ENCODE measurements at places on chromosomes 16 and 17.

DNA sequence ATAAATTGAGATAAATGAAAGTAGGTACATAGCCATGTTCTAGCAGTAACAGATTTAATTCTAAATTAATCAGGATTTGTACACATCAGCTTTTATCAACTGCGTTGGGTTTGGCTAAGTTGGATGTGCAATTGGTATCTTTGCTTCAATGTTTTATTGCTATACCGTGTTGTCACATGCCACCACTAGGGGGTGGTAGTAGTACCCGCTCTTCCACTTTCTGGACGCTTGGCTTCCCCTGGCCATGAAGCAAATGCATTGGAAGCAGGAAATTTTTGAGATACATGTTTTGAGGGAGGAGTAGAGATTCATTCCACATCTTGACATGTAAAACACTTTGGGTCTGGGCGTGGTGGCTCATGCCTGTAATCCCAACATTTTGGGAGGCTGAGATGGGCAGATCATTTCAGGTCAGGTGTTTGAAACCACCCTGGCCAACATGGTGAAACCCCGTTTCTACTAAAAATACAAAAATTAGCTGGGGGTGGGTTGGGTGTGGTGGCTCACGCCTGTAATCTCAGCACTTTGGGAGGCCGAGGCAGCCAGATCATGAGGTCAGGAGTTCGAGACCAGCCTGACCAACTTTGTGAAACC, 58.6 kb downstream of the EMP2 start:
- no peak for DNase-seq

DNA sequence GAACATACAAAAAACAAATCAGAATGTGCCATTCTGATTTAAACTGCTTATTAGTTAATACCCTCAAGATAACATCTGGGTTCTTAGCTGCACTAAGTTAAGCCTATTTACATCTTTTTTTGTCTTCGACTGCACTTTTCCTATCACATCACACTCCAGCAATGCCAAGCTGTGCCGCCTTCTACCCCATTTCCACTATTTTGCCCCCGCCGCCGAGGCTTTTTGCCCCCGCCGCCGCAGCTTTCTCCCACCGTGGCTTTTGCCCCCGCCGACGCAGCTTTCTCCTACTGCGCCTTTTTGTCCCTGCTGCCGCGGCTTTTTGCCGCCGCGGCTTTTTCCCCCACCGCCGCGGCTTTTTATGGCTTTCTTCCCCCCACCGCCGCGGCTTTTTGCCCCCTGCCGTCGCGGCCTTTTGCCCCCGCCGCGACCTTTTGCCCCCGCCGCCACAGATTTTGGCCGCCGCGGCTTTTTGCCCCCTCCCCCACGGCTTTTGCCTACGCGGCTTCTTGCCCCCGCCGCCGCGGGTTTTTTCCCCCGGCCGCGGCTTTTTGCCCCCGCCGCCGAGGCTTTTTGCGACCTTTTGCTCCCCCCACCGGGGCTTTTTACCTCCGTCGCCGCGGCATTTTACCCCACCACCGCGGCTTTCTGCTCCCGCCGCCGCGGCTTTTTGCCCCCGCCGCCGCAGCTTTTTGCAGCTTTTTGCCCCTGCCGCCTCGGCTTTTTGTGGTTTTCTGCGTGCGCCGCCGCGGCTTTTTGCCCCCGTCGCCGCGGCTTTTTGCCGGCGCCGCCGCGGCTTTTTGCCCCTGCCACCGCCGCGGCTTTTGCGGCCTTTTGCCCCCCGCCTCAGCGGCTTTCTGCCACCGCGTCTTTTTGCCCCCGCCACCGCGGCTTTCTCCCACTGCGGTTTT, 331.4 kb upstream of the WSB1 start:
- DNase-seq = no peak

DNA sequence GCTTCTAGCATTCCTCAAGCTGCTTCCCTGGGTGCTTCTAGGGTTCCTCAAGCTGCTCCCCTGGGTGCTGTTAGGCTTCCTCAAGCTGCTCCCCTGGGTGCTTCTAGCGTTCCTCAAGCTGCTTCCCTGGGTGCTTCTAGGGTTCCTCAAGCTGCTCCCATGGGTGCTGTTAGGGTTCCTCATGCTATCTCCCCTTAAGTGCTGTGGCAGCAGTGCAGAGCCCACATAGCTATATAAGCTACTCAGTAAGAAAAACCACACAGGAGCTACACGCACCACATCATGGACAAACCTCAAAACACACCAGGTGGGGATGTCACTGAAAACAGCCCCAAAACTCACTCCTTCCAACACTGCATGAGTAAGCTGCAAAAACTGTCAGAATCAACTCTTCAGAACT, 35.2 kb downstream of the ANKRD11 start:
- DNase-seq = no peak

DNA sequence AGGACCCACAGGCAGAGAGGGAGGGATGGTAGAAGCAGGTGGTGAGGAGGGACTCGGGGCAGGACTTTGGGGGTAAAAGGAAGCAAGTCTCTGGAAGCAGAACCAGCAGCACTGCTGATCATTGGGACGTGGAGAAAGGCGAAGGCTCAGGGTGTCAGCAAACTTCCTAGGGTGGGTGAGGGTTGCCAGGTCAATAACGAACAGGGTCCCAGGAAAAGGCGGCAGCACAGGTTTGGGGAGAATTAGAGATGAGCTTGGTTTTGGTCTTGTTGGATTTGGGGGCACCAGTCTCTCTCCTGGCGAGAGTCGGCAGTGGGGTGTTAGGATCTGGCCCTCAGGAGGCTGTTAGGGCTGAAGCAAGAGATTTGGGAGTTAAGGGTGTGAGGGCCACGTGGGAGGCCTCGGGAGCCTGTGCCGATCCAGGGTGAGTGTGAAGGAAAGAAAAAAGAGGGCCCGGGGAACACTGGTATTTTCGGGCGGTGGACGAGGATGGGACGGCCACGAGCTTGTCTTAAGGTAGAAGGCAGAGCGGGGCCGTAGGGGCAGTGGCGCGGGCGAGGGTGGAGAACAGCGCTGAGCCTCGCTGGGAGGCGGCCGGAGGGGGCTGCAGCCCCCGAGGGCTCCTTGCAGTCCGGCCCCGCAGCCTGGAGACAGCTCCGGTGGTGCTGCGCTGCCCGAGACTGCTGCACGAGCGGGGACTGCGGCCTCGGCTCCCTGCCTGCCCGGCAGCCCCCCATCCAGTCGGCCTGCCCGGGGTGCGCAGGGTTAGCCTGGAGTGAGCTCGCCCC, 765 bp upstream of the ADORA2B start:
- DNase-seq = no peak

DNA sequence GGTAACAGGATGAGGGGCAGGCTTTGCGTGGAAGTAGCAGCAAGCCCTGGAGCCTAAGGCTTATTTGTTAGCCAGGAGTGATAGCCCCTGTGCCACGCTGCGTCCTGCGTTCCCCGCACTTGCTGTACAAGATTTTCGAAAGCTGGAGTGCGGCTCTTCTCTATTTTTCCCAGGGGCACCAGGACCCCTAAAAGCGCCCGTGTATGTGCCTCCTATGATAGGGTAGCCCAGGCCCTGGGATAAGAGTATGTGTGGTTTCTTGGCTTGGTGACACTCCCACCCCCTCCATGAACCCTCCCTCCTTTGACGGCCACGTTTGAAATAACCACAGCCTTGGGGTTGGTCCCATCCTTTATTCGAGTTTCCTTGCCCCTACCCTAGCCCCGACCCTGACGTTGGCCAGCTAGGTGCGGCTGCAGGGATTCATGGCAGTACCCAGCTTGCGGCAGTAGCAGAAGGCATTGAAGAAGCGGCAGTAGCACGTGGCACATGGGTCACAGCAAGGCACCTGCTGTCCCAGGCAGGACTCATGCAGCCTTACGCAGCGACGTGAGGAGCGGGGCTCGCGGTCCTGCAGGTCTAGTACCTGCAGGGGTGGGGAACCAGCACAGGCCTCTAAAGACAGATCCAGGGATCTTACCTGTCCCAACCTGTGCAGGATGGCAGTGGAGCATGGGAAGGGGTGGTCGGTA, 968 bp downstream of the AGRP start:
- DNase-seq = no peak

DNA sequence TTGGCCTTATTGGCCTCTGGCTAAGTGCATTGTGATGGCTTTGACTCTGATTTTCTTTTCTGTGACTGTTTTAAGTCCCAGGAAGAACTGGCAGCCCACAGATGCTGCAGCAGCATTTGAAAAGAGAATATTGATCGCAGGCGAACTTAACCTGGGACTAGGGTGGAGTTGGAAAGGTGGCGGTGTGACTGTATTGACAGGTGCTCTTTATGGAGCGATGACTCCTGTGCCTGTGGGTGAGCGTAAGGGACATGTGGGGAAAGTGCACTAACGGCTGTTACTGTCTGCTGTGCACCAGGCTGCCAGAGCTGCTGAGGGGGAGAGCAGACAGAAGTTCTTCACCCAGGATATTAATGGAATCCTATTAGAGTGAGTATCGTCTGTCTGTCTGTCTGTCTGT, 21.3 kb downstream of the UBN1 start:
- no peak for DNase-seq

- DNase-seq = no peak
These were observed 702 bp downstream of the TENT4B start for GRCh38 chr16:50153596-50154419.

DNA sequence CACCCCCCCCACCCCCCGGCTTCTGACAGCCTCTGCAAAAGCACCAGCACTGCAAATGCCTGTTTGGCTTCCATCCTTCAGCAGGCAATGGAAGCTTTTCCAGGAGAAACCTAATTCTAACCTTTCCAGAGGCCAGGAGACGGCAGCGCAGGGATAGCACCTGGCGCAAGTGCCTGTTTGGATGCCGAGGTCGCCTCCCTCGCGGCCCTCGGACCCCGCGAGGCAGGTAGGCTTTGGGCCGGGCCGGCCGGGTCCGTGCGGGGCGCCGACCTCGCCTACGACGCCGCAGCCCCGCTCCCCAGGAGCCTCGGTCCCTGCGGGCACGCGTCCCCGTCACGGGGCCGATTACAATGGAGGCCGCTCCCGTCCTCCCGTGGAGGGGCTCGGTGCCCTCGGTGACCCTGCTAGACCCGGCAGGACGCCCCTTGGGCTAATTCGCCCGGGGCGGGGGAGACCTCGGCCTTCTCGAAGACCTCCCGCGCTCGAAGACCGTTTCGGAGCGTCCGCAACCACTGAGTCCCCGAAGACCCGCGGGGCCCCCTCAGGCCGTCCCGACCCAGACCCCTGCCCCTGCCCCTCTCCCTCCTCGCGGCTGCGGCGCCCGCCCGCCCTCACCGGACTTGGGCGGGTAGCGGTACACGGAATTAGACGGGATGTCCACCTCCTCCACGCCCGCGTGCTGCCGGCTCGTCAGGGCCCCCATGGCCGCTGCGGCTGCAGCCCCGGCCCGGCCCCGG, 587 bp downstream of the RNF157 start:
- DNase-seq = no peak

DNA sequence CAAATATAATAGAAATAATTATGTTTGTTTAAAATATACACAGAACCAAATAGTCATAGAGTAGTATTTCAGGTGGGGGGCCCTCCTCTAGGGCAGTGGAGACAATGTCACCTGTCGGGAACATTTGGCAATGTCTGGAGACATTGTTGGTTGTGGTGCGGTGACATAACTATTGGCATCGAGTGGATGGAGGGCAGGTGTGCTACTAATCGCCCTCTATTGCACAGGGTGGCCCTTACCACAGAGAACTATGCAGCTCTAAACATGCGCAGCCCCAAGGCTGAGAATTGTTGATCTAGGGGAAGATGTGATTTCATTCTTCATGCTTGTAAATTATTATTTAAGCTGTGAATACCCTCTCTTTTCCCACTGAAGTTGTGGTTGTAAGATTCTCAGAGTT, 594.0 kb downstream of the WWOX start:
- no peak for DNase-seq

- DNase-seq = no peak
These were observed 267.9 kb downstream of the CPPED1 start for GRCh38 chr16:12535535-12536411.

DNA sequence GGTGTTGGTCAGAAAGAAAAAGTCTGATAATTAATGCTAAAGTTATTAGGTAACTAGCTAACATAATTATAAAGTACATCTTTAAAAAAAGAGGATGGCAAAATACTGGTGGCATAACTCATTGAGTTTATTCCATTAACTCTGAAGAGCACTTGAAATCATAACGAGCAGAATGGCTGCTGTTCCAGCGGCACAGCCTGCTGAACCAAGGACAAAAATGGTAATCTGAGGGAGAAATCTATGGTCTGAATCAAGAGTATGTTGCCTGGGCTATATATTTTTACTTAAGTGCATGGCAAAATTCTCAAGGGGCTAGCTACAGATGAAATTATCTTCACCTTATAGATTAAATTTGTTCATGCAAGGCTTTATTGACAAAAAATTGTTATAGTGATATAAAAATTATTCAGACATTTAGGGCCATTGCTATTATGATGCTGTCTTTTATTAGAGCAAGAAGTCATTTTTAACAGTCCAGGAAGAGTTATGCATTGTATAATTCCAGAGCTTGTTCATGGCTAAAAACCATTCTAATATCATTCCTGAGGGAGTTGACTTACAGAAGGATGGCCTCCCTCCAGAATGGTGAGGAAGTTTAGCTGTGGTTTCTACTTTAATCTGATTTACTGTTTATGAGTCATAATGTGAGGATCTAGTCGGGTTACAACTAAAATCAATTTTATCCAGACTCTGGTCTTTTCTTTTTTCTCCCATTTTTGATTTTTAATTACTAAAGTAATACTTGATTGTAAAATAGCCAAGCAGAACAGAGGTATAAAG, 41.4 kb upstream of the ANKFN1 start:
- DNase-seq = no peak

DNA sequence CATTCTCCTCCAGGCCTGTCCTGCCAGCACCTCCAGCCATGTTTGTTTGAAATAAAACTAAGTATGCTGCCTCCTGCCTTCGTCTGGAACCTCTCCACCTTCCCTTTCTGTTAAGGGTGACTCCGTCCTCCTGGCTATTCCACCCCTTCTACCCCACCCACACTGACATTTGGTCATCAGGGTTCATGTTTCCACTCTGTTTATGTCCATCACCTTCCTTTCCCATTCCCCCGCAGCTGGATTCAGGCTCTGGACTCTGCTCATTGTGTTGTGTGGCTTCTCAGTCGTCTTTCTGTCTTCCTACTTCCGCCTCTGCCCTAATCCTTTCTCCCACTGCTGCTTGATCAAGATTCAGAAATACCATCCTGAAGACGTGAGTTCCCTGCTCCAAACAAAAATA, 28.6 kb downstream of the EPN2 start:
- DNase-seq = no peak

DNA sequence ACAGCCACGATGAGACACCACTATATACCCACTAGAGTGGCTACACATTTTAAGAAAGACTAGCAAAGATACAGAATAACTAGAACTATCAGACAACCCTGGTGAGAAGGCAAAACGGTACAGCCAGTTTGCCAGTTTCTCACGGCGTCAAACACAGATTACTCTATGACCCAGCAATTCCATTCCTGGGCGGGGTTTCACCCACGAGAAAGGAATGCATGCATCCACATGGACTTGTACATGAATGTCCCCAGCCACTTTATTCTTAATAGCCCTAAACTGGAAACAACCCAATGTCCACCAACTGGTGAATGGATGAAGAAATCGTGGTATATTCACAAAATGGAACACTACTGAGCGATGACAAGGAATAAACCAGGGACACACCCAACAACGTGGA, 74.5 kb downstream of the MYH10 start:
- no peak for DNase-seq

- no peak for DNase-seq
These were observed 15.2 kb upstream of the MTSS2 start for GRCh38 chr16:70701036-70701435.

Data from stimulated activated CD8-positive, alpha-beta memory T cell treated with anti-CD3 and anti-CD28 coated beads, Interleukin-7, amount 100 ng/mL, for 1 hour (primary cell).